ENCODE measurements at places on chromosomes 4 and X. TPM values are rescaled to one million over a fixed set of nuclear protein-coding genes. Genes with fewer than 3 reads are reported as not detected.
A peak's percentile ranks its signal among the peaks of the same experiment; 100 is the strongest.

Gene GYPB
- total RNA-seq, result not detected

Gene SLC4A4
- total RNA-seq, result 14.2 TPM

Gene HTR2C
- 0.04 TPM for total RNA-seq

Gene POU4F2
- 0.33 TPM for total RNA-seq

Gene AMOT
- total RNA-seq, result 93.3 TPM

Gene XAGE2
- 0.77 TPM for total RNA-seq

Gene TMLHE
- total RNA-seq, result 25.6 TPM

Gene CFAP47
- total RNA-seq, result 1.8 TPM

Gene ARMCX6
- total RNA-seq, result 44.0 TPM

Gene TCEAL7
- total RNA-seq, result 14.7 TPM

DNA sequence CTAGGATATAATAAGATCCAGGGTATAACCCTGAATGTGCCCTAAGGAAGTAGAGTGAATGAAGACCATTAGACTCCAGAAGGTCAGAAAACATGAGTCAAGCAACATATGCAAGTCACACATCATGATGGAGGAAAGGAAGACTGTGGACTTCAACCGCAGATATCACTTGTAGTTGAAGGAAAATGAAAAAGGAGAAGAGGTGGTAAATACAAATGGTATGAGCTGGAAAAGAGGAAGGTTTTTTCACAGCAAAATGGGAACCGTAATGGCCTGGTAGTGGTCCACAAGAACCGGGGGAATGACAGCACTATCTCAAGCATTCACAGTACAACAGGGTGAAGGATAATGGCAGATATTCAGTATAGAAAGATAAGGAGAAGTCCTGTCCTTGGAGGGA, 5.2 kb upstream of the SCFD2 start:
- H3K4me1 ChIP-seq, result no peaks in the 10 kb centered on the region
- peaks cover 22% of the 10 kb centered on the region for H3K27me3 ChIP-seq
- no peaks in the 10 kb centered on the region for H3K36me3 ChIP-seq
- H3K4me3 ChIP-seq, result no peak overlapping the region
- no peak overlapping the region for H3K27ac ChIP-seq

- no peaks in the 10 kb centered on the region for H3K36me3 ChIP-seq
- no peak for DNase-seq
- no peaks in the 10 kb centered on the region for H3K27me3 ChIP-seq
- H3K4me1 ChIP-seq, result no peaks in the 10 kb centered on the region
Observed at GRCh38 chrX:136754651-136755050, 26.1 kb downstream of the ARHGEF6 start.

GRCh38 chr4:10611673-10612072, 72.9 kb downstream of the CLNK start:
- H3K4me3 ChIP-seq, result no peak overlapping the region
- no peaks in the 10 kb centered on the region for H3K36me3 ChIP-seq
- H3K27ac ChIP-seq, result no peak overlapping the region
- no peaks in the 10 kb centered on the region for H3K4me1 ChIP-seq
- peak; percentile 64 for DNase-seq

- H3K36me3 ChIP-seq, result no peaks in the 10 kb centered on the region
- no peak overlapping the region for H3K27ac ChIP-seq
- H3K27me3 ChIP-seq, result no peaks in the 10 kb centered on the region
- H3K4me3 ChIP-seq, result no peak overlapping the region
- H3K4me1 ChIP-seq, result no peaks in the 10 kb centered on the region
- no peak for DNase-seq
Observed at GRCh38 chr4:162865102-162865501, 301.6 kb downstream of the NAF1 start.

DNA sequence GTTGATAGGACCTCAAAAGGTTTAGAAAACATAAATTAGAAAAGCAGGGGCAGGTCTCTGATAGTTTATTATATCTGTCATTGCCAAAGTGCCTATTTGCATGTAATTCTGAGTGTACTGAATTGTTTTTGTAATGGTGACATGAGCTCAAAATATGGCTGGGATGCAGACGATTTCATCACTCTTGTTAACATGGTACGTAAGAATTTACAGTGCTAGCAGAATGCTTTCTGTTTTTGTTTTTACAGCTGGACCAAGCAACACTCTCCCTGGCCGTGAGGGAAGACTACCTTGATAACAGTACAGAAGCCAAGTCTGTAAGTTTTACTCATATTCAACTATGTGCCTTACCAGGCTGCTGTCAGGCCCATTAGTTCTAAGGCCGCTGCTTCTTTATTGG, 58.1 kb downstream of the PHEX start:
- H3K36me3 ChIP-seq, result no peaks in the 10 kb centered on the region
- H3K4me1 ChIP-seq, result peaks cover 2% of the 10 kb centered on the region
- no peak overlapping the region for H3K4me3 ChIP-seq

- no peaks in the 10 kb centered on the region for H3K27me3 ChIP-seq
- peak; percentile 32 for DNase-seq
- no peak overlapping the region for H3K4me3 ChIP-seq
- no peaks in the 10 kb centered on the region for H3K4me1 ChIP-seq
- no peak overlapping the region for H3K27ac ChIP-seq
Observed at GRCh38 chr4:76850010-76850441, 47.9 kb downstream of the SOWAHB start.

DNA sequence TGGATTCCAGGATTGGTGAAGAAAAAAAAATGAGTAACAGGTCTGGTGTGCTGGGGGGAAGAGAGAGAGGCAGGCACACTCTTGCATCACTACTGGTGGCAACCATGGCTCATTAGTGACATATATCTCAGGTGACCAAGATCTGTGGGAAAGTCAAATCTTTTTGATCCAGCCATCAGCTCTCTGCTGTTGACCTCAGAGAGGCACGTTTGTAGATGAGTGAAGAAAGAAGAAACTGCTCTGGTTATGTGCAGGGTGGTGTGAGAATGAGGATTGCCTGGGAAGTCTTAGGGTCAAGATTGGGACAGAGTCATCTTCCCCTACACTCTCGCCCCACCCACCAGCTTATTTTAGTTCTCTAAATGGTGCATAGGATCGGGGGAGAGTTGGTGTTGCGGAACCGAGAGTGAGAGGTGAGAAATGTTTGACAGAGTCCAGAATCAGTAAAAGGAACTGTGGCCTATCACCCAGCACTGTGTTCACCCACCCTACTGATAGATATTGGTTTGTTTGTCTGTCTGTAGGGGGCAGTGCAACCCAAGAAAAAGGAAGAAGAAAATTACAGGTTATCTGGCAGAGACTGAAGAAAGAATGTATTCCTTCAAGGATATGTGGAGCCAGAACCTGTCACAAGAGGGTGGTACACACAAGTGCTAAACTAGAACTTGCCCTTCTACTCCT, 21.9 kb downstream of the ARMCX6 start:
- no peaks in the 10 kb centered on the region for H3K27me3 ChIP-seq
- H3K4me1 ChIP-seq, result no peaks in the 10 kb centered on the region
- no peak overlapping the region for H3K27ac ChIP-seq
- no peaks in the 10 kb centered on the region for H3K36me3 ChIP-seq
- no peak overlapping the region for H3K4me3 ChIP-seq
- DNase-seq, result peak; percentile 78

DNA sequence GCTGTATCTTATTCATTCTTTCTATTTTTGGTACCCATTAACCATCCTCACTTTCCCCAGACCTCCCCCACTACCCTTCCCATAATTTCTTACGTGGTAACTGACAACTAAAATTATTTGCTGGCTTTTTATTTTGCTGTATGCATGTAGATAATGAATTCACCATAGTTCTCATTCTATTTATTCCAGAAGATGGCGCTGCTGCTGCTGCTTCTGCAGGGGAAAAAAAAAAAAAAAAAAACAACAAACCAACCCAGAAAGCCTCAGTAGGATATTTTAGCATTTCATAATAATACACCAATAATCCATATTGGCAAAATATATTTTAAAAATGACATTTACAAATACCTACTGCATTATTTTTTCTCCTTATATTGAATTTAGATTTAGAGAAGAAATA, 416.6 kb upstream of the MAGEB18 start:
- H3K4me1 ChIP-seq, result no peaks in the 10 kb centered on the region
- H3K27me3 ChIP-seq, result no peaks in the 10 kb centered on the region
- no peak overlapping the region for H3K4me3 ChIP-seq
- no peaks in the 10 kb centered on the region for H3K36me3 ChIP-seq
- H3K27ac ChIP-seq, result no peak overlapping the region
- peak; percentile 11 for DNase-seq

DNA sequence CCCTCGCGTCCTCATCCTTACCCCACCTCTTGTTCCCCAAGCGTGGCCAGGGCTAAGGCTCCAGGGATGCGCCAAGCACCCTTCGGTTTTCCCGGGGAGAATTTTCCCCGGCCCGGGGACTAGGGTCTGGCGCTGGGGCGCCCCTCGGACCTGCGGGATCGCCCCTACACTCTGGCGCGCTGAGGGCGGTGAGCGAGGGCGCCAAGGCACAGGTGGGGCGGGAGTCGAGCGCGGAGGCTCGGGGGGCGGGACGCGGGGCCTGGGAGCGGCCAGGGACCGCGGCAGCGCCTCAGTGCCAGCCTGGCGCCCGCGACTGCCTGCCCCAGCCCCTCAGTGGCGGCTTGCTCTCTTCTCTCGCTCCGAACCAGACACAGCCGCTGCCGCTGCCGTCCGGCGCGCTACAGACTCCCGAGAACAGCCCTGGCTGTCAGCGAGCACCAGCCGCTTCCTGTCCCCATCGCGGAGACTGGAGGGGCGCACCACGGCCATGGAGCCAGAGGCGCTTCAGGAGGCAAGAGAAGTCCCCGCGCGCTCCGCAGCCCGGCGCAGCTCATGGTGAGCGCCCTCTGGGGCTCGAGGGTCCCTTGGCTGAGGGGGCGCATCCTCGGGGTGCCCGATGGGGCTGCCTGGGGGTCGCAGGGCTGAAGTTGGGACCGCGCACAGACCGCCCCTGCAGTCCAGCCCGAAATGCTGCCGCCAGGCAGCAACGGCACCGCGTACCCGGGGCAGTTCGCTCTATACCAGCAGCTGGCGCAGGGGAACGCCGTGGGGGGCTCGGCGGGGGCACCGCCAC, at the start of gene DRD5:
Gene DRD5, plus strand, starts transcription at position 292 of the 793 bp plus-strand sequence. Its CDS starts 396 bp downstream, at position 688.
- DNase-seq, result peak; percentile 32
- no peaks in the 10 kb centered on the region for H3K4me1 ChIP-seq
- no peak within 1 kb of the TSS for H3K4me3 ChIP-seq

DNA sequence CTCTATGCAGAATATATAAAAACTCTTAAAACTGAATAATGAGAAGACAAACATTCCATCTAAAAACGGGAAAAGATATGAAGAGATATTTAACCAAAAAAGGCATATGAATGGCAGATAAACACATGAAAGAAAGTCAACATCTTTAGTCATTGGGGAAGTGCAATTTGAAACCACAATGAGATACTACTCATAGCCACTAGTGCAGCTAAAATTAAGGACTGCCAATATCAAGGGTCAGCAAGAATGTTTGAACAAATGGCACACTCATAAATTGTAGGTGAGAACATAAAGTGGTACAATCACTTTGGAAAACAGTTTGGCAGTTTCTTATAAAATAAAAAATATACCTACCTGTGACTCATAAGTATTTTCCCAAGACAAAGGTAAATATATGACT, 534.9 kb upstream of the DIPK2B start:
- H3K27ac ChIP-seq, result no peak overlapping the region
- H3K27me3 ChIP-seq, result no peaks in the 10 kb centered on the region
- no peak overlapping the region for H3K4me3 ChIP-seq
- DNase-seq, result no peak
- no peaks in the 10 kb centered on the region for H3K36me3 ChIP-seq

- no peak overlapping the region for H3K27ac ChIP-seq
- H3K27me3 ChIP-seq, result no peaks in the 10 kb centered on the region
- no peak overlapping the region for H3K4me3 ChIP-seq
- DNase-seq, result no peak
Observed at GRCh38 chrX:7435822-7436221, 287.9 kb upstream of the PUDP start.

DNA sequence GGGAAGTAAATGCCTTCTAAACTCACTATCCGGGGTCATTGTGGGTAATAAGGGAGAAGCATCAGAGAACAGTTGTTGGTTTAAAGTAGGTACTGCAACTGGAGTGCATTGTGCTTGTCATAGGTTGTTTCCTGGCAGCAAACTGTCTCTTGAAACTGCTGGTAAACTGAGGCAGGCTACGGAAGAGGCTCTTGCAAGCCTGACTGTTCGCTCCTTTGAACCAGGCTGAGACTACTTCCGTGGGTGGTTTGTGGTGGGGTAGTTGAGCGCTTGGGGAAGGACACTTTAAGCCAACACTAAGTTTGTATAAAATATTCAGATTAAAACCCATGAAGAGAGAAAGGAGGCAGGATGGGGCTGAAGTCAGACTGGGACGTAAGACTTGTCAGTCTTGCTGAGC, 45.2 kb upstream of the WDR1 start:
- H3K4me1 ChIP-seq, result peaks cover 16% of the 10 kb centered on the region
- H3K36me3 ChIP-seq, result no peaks in the 10 kb centered on the region
- no peaks in the 10 kb centered on the region for H3K27me3 ChIP-seq

Data from hepatocyte (in vitro differentiated cells).